Tibial nerve (tissue), 4 donors: ENCODE measurements at places on chromosomes 7 and 10. TPM values are rescaled to one million over a fixed set of nuclear protein-coding genes. Genes with fewer than 3 reads are reported as not detected.
A peak's percentile ranks its signal among the peaks of the same experiment; 100 is the strongest.

DNA sequence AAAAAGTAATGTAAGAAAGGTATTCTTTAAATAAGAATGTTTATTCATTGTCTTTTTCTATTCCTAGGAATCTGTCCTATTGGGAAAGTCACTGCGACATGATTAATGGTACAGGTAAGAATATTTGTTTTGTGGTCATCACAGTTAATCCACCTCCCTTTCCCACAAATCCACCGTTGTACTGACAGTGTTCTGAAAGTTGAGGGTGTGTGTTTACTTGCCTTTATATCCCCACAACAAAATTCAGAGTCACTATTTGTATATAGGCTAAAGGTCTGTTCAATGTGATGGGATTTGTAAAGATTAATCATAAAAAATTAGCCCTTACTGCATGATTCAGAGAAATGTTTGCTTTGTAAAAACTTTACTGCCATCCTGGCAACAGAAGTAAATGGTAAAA lies 27.9 kb downstream of the CD36 start:
- no peak for DNase-seq

DNA sequence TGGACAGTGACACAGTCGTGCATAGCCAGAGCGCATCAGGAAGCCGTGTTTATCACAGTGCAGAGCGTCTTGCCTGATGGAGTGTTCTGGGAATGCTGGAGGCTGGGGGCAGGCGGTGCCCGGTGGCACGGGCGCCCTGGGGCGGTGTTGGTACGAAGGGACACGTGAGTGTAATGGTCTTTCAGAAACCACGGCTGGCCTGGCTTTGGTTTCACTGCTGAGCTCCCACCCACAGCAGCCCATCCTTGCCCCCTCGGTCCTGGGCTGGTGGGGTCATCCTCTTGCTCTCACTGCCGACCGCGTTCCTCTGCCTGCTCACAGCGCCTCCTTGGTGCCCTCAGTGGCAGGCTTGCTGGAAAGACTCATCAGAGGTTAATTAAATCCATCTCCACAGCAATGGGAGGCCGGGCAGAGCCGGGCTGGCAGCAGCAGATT lies 50.6 kb downstream of the NKX6-2 start:
- DNase-seq = no peak

GRCh38 chr7:6237011-6237410 lies 35.4 kb downstream of the CYTH3 start:
- DNase-seq = no peak

DNA sequence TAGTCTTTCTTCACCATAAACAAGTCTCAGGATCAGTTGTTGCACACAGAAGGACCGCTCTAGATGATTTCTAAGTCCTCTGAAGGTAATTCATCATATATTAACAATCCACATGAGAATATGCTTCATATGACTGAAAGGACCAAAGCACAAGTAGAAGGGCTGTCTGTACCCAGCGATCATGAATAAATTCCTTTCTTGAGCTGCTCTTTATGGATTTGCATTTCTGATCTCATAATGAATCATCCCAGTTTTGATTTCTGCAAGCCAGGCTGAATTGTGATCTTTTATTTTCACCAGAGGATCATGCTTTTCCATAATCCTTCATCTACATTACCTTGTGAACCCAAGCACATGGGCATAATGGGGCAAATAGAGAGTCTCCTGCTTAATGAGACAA lies 675.6 kb downstream of the MAGI2 start:
- no peak for DNase-seq

- DNase-seq = no peak
Measured at GRCh38 chr10:63563623-63564022, 42.4 kb downstream of the REEP3 start.

DNA sequence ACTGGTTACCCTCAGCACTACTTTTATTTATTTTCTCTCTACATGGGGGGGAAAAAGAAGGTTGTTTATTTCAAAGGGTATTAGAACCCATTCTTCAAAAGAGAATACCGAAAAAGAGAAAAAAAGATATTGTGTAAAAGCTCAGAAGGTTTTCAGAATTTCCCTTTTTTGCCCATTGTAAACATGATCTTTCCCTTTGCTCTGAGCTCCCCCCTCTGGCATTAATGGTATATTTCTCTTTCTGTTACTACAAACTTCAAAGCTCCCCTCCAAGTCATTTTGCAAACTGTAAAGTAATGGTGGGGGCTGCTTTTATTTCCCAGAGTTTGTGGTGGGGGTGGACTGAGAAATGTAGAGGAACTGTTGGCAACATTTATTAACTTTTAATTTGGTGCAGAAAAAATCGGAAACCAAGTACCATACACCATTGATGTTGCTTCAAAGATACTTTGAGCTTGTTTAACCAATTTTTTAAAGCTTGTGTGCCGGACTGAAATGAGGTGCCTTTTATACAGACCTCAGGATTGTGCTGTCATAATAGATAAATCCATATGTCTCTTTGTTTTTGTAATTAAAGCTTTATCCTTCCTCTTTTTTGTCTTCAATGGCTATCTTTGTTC lies 181.5 kb downstream of the EXOC4 start:
- DNase-seq = no peak

GRCh38 chr7:47332681-47333553 lies 249.0 kb downstream of the TNS3 start:
- DNase-seq = no peak

- DNase-seq = no peak
Measured at GRCh38 chr7:74466196-74466813, 12.6 kb downstream of the GTF2IRD1 start.

GRCh38 chr7:2148189-2148588 lies 84.6 kb downstream of the MAD1L1 start:
- no peak for DNase-seq

DNA sequence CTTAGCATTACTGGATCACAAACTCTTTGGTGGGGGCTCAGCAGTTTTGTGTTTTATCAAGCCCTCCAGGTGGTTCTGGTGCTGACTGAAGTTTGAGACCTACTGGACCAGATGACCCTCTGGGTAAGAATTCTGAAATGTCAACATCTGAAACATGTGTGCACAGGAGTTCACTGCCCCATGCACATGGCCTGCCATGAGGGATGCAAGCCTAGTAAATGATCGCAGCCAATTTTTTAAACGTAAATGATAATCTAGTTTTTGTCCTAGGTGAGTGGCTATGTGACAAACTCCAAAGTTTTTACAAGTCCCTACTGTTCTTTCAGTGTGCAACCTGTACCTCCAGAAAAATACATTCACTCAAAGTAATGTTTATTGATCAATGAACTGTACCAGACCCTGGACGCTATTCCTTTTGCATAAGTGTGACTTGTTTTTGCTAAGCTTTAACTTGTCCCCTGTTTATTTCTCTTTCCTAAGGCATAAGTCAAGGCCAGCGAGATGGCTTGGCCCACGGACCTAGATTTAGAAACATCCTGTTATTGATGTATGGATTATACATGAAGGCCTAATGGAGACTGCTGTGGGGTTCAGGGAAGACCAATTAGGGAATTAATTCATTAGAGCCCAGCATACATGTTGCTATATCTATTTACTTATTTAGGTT lies 531.1 kb downstream of the LRMDA start:
- no peak for DNase-seq

DNA sequence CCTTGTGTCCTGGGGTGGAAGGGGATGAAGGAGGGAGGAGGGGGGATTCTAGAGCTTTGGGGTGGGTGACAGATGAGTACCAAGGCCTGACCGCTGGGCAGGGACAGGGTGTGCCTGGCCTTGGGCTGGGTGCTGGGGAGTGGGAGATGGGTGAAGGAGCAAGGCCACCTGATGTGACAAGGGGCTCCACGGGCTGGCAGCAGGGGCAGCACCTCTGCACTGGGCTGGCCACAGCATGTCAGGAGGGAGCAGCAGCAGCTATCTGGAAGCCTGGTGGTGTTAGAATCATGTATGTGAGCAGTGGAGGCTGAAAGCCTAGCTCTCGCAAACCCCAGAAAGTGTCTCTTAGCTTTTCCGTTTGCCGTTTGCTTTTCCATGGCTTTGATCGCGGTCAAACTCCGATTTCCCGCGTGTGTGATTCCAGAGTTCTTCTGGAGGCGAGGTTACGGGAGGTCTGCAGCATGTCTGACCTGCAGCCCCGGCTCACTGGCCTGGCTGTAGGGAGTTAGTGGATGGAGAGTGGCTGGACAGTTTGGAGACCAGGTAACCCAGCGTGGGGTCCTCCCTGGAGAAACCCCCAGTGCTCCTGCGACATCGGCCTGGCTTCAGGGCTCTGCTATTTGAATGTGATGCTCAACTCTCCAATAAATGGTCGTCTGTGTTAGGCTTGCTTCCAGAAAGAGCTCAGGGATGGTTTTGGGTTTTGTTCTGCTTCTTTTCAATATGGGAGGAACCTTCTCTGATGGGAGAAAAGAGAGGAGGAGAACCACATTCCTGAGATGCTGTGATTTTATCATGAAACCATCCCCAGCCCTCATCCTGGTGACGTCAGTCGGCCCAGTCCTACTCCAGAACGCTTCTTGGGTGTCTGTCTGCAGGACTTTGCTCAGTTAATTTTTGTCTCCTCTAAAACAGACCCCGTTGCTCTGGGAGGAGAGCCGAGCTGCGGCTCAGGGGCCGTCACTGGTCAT lies 105.5 kb downstream of the CUX1 start:
- DNase-seq = no peak

DNA sequence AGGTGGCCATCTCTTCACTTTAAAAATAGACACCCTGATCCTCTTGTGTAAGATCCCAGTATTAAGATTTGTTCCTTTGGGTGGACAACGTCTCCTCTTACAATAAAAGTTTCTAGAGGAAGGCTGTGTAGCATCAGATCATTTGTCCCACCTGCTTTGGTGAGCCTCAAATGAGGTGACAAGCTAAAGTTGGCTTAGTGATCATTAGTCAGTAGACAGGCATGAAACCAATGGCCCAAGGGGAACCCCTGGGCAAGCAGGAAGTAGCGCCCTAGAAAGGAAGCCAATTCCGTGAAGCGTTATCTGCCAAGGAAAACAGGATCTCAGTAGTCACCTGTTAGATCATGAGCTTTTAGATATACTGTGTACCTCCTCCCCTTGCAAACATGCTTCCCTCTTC lies 66.8 kb downstream of the PCGF5 start:
- DNase-seq = no peak

GRCh38 chr7:152399344-152399743 lies 36.5 kb downstream of the KMT2C start:
- no peak for DNase-seq

DNA sequence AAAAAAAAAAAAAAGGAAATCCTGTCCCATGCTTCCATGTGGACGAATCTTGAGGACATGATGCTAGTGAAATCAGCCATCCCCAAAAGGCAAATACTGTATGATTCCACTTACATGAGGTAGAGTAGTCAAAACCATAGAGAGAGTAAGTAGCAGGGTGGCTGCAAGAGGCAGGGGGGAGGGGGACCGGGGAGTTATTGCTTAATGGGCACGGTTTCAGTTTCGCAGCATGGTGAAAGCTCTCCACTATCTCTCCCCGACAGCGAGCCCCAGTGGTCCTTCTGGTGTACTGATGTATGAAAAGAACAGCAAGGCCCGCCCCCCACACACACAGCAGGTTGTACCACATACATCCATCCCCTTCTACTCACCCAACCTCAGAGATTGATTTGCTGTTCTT lies 32.8 kb downstream of the NOD1 start:
- peak; percentile 69 for DNase-seq

DNA sequence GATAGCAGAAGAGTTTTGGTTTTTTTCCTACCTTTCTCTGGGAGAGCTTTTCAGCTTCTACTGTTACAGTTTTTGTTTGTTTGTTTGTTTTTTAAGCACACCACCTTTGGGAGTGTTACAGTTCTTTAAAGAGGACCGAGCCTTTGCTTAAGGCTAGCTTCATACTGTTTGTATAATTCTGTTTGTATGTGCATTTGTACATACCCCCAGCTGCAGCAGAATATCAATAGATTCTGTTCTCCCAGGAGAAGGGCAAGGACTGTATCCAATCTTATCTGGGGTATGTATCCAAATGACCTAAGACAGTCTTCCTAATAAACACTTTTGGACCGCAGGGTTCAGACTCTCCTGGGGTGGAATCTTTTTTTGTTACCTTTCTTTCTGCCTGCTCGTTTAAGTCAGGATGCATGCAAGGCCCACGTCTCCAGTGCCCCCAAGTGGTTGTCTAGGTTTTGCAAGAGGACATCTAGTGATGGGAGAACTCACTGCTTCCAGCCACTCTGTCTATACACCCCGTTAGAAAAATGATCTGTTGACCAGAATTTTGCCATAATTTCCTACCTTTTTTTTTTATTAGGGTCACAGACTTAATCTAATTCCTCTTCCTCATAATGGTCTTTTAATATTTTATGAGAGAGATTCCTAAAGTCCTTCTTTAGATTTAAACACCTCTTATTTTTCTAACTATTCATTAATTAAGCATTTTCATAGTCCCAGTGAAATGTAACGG lies 23.9 kb downstream of the NRF1 start:
- DNase-seq = peak; percentile 75

DNA sequence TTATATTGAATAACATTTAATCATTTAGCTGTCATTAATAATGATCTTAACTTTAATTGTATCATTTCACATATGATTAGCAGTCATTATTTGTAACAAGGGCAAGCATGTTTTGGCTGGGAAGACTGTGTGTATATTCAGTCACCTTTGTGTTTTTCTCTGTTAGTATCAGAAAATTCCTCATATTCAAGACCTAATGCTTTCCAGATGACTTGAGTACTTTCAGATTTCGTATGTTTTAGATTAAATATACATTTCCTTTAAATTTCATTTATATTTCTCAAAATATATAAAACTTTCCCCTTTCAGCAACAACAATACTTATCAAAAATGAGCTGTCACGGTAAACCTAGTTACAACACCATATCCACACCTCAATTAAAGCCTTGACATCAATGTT lies 6.3 kb upstream of the CACNA2D1 start:
- DNase-seq = no peak

GRCh38 chr7:2172311-2173188 lies 60.2 kb downstream of the MAD1L1 start:
- DNase-seq = no peak

DNA sequence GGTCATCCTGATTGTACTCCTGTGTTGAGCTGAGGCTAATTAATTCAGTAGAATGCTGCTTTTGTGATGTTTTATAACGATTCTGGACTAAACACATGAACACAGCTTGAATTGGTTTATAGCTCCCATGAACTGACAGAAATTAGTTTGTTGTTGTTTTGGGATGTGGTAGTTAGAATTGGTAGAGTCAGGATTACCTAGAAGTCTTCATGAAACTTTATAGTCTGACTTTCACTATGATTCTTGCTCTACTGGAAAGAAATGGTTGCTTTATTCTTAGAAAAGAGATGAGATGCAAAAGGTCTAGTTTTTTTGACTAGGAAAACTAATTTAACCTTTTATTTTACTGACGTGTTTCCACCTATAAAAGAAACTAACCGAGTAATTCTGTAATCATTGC lies 23.4 kb upstream of the TRUB1 start:
- no peak for DNase-seq

GRCh38 chr10:108852211-108852610 lies 1071.1 kb downstream of the XPNPEP1 start:
- DNase-seq = no peak

- DNase-seq = no peak
Measured at GRCh38 chr10:104274762-104275721, 6.1 kb downstream of the GSTO2 start.

- DNase-seq = no peak
Measured at GRCh38 chr10:79336739-79337138, 10.5 kb upstream of the PPIF start.

Gene SLC18A3
- total RNA-seq = not detected

Gene FAM180A
- total RNA-seq = 7.7 TPM

Gene ACSL5
- total RNA-seq = 12.3 TPM

Gene MRLN
- not detected for total RNA-seq

Gene PNLIPRP1
- total RNA-seq = not detected

Gene ZNF239
- 5.1 TPM for total RNA-seq

Gene HMX3
- not detected for total RNA-seq

Gene PLEKHS1
- not detected for total RNA-seq

Gene UPK3BL1
- 30.6 TPM for total RNA-seq

Gene SHTN1
- total RNA-seq = 9.2 TPM

Gene PRLHR
- total RNA-seq = not detected

Gene SGCE
- total RNA-seq = 118 TPM
